ENCODE measurements at places on chromosomes 2 and 18.

GRCh38 chr2:173323371-173323770 is 31.3 kb upstream of the CDCA7 start:
- no peak for DNase-seq

DNA sequence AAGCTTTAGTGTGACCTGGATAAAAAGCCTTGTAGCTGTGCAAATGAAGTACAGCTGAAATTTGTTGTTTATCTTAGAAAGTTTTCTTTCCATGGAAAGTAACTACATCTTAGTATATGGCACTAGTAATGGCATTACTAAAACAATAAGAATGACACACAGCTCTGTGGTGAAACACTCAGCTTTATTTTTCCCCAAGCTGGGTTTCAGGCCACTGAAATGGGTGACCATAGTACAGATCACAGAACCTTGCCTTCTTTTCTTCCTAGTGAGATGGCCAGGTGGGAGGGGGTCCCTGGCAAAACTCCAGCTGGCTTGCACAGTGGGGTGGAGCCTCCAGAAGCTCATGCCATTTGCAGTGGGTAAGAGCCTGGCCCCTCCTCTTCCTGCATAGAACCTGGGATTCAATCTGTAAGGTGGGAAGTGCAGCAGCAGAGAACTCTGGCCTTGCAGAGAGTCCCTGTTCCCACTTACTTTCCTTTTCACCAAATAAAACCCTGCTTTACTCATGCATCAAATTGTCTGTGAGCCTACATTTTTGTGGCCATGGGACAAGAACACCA is 17.6 kb upstream of the GRP start:
- DNase-seq, result no peak

GRCh38 chr2:128282976-128283810 is 35.5 kb downstream of the HS6ST1 start:
- no peak for DNase-seq

DNA sequence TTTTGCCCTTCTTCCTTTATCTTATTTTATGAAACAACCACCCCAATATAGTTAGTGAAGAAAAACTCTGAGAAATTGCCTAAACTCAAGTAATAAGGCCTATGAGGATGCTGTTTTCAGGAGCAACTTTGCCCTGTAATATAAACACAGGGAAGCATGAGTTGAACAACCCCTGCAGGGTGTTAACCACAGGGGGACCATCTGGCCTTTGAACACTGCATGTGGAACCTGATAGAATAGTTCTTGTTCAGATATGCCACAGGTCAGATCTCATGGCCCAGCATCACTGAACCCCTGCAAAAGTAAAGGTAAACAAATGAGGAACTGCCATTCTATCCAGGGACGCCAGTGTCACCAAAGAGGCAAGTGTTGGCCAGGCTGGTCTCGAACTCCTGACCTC is 82.6 kb downstream of the MAPK4 start:
- DNase-seq, result no peak

GRCh38 chr2:156518138-156518537 is 82.0 kb downstream of the GPD2 start:
- no peak for DNase-seq

DNA sequence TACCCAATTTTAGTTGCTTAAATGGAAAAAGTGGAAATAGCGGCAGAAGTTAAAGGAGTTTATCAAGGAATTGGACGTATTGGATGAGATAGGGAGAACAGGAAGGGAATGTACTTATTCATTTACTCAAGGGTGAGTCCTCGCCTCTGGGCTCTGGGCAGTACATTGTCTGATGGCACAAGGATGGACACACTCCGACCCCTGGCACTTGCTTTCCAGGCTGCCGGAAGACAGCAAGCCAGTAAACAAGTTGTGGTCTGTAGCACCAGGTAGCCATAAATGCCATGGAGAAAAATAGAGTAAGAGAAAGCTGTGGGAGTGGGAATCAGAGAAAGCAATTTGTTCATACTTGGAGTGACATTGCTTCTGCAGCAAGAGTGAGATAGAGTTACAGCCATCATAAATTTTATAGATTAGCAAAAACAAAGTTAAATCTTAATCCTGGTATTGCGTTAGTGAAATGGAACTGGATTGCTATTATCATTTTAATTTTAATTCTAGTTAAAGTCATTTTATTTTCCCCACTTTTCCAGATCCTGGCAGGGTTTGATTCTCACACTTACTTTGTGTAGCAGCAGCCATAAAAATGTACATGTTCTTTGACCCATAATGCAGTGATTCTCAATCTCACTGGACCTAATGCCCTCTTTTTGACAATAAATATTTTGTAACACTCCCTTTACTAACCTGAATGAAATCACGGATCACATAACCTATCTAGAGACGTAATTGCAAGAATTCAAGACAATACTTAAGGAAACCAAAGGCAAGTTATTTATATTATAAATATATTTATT is 135.8 kb upstream of the BCL2L11 start:
- DNase-seq, result no peak

GRCh38 chr2:103859238-103859637 is 994.7 kb upstream of the POU3F3 start:
- DNase-seq, result no peak
